H1 (cell line): ENCODE measurements at places on chromosomes 7 and 10. TPM values are rescaled to one million over a fixed set of nuclear protein-coding genes. Genes with fewer than 3 reads are reported as not detected.

The SMURF1 gene
- 23.5 and 24.5 TPM in 2 replicates for total RNA-seq

The BRAF gene
- 30.2 and 32.6 TPM in 2 replicates for total RNA-seq

DNA sequence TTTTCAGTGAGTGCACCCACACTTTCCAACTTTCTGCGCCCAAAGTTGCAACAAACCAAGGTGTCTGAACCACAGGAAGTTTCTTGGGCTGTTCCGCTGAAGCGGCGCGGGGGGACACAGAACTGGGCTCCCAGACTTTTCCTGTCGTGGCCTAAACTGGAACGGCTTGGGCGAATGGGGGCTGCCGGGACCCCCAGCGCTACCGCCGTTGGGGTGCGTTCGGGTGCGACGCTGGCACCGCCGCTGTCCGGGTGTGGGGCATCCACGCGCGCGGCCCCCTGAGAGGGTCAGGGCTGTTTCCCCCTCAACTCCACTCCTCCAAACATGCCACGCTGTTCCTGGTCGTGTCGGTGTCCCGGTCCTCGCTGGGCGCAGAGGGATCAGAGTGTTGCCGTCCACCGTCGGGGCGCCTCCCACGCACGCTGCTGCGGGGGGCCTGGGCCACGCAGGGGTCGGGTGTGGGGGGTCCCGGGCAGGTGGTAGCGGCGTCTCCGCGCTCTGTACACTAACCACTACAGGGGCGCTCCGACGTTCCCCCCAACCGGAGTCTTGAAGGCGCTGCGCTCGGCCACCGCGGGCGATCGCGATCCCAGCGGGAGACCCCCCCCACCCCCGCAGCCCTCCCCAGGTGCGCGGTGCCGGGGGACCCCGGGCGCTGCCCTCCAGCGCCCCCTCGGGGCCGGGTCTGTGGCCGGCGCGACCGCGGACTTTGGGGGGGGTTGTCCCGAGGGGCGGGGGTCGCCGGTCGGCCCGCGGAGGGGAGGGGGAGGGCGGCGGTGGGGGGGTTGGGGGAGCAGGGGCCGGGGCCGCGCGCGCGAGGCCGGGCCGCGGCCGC is 2.2 kb upstream of the CUX1 start:
- peak; percentile 83 for DNase-seq

The DGKI gene
- 0.71 and 0.84 TPM in 2 replicates for total RNA-seq

The SPDYE18 gene
- total RNA-seq: not detected in 2 replicates

The ZNF467 gene
- 0.40 and 0.50 TPM in 2 replicates for total RNA-seq
